SK-N-SH (cell line): ENCODE measurements at places on chromosomes 11 and 22.

DNA sequence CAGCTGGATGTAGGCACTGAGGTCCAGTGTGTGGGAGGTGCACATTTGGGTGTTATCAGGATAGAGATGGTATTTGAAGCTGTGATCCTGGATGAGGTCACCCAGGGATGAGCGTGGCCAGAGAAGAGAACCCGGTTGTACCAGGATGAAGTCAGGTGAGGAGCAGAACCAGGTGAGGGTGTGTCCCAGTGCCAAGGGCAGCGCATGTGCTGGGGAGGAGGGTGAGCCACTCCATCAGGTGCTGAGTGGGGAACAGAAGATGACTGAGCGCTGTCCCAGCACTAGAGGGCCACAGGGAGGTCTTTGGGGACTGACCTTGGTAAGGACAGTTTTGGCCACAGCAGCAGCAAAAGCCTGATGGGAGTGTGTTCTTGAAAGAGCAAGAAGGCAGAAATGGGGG, 2.7 kb downstream of the ARL2 start:
- no peak for DNase-seq

GRCh38 chr11:2205981-2206690, 34.5 kb upstream of the TH start:
- DNase-seq = no peak

- DNase-seq = no peak
These were observed 5.0 kb downstream of the MICALL1 start for GRCh38 chr22:37910890-37911672.

- peak; percentile 71 for DNase-seq
These were observed 33.7 kb upstream of the APOBEC3A start for GRCh38 chr22:38923463-38924346.

GRCh38 chr11:15418921-15419320, 304.2 kb downstream of the INSC start:
- DNase-seq = no peak
